ENCODE measurements at places on chromosomes 12 and 14.

GRCh38 chr12:6539707-6540134 is 5.4 kb downstream of the GAPDH start:
- DNase-seq: no peak

- no peak for DNase-seq
Observed at GRCh38 chr12:24500831-24501230, 448.1 kb downstream of the BCAT1 start.

GRCh38 chr12:40980427-40980961 is 207.6 kb upstream of the PDZRN4 start:
- DNase-seq: no peak

DNA sequence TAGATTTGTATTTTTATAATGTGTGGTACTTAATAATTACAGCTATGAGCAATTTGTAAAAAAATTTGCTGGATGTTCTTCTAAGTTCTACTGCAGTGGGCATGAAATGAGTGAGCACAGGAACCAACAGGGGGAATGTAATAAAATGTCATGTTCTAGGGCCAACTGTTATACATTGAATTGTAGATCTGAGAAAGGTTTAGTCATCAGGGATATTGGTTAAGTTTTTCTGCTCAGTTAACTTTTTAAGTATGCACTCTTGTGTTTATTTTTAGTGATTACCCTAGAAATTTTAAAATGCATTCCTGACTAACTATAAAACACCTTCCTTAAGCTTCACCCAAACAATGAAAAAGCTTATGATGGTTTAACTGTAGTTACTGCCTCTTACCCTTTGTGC is 101.8 kb downstream of the CAND1 start:
- no peak for DNase-seq

GRCh38 chr14:55388160-55388559 is 23.5 kb downstream of the ATG14 start:
- no peak for DNase-seq

- DNase-seq: no peak
Observed at GRCh38 chr12:53174881-53175491, 5.5 kb upstream of the ZNF740 start.

- DNase-seq: no peak
Observed at GRCh38 chr12:50685641-50686040, 78.3 kb upstream of the ATF1 start.

DNA sequence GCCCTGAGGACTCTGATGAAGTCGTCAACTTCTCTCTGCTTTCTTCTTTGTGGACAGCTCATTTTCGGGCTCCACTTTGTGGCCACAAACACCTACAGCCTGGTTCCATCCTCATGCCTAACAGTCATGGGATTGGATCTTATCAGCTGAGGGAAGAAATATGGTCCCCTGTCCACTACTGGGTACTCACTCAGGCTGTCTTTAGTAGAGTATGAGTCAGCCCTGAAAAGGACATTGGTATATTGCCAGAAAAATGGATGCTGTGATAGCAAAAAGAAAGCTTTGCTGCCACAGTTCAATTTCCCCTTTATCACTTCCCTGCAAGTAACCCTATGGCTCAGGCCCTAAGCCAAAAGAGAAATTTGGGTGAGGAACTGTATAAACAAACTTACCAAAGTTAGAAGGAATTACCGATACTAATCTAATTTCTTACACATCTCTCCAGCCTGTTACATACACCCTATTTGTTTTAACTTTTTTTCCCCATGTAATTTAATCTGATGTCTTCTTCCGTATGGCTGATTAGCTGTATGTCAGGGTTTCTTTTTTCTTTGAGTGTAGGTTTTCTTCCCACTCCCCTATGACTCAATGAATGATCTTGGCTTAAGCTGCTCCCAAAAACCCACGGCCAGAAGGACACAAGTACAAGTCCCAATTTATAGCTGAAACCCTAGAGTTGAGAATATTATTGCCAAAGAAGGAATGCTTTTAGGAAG is 29.1 kb downstream of the MTHFD1 start:
- no peak for DNase-seq

DNA sequence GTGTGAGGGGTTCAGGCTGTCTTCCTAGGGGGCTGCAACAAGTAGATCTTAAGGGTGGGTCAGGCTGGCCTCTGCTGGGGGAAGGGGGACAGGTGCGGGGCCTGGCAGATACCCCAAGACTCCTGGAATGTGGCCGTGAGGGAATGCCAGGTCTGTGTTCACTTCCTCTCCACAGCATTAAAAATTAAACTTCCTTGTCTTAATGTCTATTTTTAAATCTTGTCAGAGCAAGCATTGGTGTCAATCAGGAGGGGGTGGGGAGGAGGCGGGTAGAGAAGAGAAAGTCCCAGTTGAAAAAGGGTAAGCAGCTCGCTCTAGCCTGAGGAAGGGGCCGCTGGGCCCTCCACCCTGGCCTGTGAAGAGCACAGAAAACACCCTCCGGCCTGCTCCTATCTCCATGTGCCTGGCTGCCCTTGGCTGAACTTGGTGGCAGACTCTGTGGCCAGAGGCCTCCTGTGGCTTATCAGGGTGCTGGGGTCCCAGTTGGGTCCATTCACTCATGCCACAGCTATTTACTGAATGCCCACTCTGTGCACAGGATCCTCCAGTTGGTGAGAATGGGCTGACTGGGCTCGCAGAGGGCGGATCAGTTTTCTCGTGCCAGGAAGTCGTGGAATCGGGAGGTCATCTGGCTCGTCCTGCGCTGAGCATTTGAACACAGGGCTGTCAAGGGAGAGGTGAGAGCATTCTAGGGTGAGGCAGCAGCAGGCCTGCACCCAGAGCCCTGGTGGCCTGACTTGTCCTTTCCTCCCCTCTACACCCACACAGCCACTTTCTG is 128.8 kb downstream of the TSPAN9 start:
- no peak for DNase-seq

GRCh38 chr12:116200812-116201211 is 76.7 kb downstream of the MED13L start:
- DNase-seq: no peak

DNA sequence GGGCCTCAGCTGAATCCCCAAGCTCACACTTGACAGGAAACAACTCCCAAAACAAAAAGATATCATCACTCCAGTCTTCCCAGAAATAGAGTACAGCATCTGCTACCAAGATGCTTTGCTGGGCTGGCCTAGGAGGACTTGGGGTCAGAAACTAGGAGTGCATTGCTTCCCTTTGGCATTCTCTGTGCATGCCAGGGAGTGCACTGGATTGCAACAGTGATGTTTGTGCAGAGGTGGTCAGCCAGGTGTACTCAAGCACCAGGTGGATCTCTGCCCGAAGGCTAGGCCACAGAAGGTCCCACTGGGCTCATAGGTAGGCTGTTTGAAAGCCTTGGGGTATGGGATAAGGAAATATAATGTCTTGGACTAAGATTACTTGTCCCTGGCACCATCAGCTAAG is 51.1 kb downstream of the RAB35 start:
- DNase-seq: no peak

DNA sequence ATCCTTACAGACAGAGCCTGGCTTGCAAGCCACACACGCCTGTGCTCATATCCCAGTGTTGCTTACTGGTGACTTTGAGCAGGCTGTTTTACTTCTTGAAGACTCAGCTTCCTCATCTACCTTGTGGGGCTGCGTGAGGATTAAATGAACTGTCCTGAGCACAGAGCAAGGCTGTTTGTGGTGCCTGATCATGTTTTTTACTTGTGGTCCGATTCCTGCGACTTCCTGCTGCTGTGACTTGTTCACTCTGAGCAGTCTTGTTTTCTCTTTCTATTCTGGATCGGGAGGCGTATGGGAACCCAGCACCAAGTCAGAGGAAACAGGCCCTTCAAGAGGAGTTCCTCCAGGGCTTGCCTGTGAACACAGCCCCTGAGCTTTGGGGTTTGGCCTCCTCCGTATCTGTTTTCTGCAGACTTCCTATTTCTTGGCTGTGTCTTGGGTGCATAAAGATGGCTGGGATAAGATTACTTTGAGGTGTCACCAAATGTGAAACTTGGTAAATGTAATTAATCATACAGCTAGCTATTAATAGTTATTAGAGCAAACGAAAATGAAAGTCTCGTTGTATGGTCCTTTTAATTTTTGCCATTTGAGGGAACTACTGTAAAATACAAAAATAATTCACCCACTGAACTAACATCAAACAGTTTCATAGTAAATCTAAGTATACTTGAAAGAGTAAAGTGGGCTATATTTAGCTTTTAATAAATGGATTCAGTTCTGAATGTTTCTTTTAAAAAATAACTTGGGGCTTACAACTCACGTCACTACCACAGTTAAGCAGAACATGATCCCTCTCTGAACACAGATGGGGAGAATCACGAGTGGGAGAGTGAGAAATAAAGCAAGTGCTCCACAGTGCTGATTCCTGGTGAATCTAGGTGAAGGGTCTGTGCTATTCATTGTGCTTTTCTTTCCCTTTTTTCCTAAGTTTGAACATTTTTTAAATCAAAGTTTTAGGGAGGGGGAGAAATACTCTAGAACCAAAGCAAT is 251.5 kb downstream of the FOXN3 start:
- DNase-seq: no peak

- DNase-seq: no peak
Observed at GRCh38 chr14:96264853-96265252, 8.8 kb downstream of the BDKRB1 start.

DNA sequence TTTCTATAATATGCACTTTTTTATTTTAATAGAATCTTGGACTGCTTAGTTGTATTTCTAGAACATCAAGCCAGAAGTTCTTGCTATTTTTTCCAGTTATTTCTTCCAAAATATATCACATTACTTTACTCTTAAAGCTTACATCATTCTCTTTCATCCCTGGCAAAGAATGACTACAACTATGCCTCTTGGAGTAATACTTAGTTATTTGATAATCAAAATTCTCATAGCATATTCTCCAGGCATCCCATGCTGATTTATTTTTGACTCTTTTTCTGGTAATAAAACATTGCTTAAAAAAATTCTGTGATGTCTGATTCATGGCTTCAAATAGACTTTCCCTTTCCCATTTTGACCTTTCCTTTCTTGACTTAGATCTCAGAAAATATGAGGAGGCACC is 118.7 kb upstream of the TSPAN8 start:
- DNase-seq: no peak

DNA sequence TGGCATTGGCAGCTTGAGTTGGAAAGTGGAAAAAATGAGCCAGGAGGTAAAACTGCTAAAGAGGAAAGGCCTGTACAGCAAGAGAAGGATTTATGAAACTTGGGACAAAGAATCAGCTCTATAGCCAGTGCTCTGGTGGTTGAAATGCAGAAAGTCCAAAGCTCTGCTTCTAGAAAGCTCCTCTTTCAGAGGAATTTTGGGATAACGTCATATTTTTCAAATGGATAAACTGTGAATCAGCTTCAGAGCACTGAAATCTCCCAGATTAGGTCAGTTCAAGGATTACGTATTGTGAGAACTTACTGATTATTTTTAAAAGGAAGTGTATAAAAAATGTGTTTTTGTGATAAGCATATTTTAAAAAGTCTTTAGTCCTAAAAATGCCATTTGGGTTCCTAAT is 203.1 kb upstream of the CNOT2 start:
- DNase-seq: no peak

GRCh38 chr12:69570000-69570516 is 15.2 kb upstream of the CCT2 start:
- no peak for DNase-seq

DNA sequence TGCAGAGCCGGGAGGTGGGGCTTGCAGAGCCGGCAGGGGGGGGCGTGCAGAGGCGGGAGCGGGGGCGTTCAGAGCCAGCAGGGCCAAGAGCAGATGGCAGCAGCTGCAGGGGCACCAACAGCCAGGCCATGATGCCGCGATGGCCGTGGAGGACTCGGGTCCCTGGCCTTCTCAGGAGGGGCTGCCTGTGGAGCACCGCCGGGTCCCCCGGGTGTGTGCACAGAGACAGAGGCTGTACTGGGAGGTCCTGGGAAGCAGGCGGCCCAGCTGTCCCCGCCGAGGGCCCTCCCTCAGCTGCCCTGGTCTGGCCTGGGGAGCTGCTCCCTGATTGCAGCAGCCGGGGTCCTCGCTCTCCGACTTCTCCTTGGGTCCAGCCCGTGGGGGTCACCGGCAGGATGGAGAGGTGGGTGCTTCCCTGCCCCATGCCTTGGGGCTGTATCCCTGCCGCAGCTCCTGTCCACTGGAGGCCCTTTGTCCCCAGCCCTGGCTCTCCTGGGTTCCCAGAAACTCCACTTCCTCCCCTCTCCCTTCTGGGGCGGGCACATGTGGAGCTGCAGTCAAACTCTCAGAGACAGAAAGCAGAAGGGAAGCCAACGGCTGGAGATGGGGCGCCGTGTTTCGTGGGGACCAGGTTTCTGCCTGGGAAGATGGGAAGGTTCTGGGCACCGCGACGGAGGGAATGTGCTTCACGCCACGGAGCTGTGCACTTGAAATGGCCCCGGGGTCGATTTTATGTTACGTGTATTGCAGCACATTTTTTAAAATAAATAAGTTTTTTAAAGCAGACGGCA is 75.8 kb upstream of the GALNT9 start:
- no peak for DNase-seq

DNA sequence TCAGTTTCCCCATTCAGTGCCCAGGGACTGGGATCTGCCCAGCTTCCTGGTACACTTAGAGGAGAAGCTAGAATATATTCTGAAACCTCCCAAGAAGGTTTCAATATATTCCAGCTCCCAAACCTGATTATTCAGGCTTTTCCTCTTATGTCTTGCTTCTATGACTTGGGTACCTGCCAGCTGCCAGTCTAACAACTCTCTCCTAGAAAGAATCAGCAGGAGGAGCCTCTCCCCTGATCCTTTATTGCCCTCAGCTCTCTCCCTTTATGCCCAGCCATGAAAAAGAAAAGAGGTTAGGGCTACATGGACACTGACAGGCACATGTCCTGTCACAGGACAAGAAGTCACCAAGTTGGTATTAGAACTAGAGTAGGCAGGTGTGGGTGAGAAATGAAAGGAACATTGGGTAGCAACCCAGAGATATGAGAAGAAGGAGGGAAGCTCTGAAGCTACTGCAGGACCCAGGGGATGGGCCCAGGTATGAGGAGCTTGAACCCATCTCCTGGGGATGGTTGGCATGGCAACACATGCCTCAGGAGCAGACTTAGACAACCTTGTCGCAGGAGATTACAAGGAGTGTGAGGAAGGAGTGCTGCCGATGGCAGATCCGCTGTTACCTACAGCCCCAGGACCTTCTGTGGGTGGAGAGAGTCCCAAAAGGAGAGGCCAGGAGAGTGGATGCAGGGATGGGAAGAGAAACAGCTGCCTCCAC is 2.0 kb upstream of the CACNB3 start:
- no peak for DNase-seq

DNA sequence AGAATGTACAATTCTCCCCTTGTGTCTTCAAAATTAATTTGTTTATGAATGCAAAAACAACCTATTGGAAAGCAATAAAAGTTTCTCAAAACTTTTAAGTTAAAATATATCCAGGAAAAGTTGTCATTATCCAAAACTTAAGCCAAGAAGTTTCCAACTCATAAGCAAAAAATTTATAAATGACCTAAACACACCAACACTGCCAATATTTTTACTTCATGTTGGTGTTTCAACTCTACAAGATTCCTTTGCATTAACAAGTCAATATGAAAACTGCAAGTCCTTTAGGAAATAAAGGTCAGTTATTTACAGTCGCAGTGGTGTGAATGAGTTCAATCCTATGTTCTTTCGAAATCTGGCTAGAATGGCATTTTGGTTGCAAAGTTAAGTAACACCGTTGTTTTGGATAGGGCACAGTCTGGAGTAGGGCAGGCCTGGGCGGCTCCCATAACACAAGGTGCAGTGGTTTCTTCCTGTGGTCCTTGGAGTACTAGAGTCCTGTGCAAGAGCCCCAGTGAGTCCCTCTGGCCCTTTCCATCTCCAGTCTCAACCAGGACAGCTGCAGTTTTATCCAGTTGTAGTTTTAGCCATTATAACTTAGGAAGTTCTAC is 151.4 kb downstream of the MED13L start:
- DNase-seq: no peak

Data from stimulated activated CD4-positive, alpha-beta T cell treated with anti-CD3 and anti-CD28 coated beads, TNF-alpha, amount 100 ng/mL, for 48 hours (primary cell).